ENCODE measurements at places on chromosomes 2 and 18. TPM values are rescaled to one million over a fixed set of nuclear protein-coding genes. Genes with fewer than 3 reads are reported as not detected.
A peak's percentile ranks its signal among the peaks of the same experiment; 100 is the strongest.

GRCh38 chr2:204795156-204795555 is 249.9 kb downstream of the PARD3B start:
- H3K4me3 ChIP-seq: no peak overlapping the region
- no peaks in the 10 kb centered on the region for H3K27me3 ChIP-seq
- peak; percentile 43 for DNase-seq
- peaks cover 3% of the 10 kb centered on the region for H3K4me1 ChIP-seq
- H3K27ac ChIP-seq: no peak overlapping the region
- H3K36me3 ChIP-seq: no peaks in the 10 kb centered on the region

DNA sequence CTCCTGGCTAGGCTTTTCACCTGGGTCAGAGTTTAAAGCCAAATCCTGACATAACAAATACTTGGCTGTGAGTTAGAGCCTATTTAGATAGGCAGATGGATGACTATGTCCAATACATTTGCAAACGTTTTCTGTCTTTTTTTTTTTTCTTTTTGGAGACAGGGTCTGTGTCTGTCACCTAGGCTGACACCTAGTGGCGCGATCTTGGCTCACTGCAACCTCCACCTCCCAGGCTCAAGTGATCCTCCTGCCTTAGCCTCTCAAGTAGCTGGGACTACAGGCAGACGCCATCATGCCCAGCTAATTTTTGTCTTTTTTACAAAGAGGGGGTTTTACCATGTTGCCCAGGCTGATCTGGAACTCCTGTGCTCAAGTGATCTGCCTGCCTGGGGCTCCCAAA is 124.8 kb downstream of the DYM start:
- no peak for DNase-seq
- H3K27me3 ChIP-seq: no peaks in the 10 kb centered on the region
- no peak overlapping the region for H3K4me3 ChIP-seq
- H3K27ac ChIP-seq: no peak overlapping the region
- no peaks in the 10 kb centered on the region for H3K4me1 ChIP-seq

DNA sequence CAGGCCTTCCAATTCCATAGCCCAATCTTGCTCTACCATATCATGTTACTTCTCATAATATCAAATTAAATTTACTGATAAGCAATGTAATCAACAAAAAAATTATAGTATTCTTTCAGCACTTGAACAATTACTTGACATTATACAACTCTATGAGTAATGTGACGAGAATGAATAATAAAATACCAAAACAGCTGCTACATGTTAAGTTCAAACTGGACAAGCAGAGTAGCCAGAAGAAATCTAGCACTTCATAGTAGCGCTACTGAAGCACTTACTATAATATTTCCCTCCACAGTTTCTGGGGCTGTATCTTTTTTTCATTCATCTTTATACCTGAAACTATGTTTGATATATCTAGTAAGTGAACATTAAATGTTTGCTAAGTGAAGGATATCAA is 14.9 kb downstream of the PPP3R1 start:
- peak; percentile 68 for DNase-seq
- H3K4me3 ChIP-seq: no peak overlapping the region
- no peaks in the 10 kb centered on the region for H3K36me3 ChIP-seq
- H3K4me1 ChIP-seq: peaks cover 34% of the 10 kb centered on the region
- peak overlapping the region; percentile 21 for H3K27ac ChIP-seq

DNA sequence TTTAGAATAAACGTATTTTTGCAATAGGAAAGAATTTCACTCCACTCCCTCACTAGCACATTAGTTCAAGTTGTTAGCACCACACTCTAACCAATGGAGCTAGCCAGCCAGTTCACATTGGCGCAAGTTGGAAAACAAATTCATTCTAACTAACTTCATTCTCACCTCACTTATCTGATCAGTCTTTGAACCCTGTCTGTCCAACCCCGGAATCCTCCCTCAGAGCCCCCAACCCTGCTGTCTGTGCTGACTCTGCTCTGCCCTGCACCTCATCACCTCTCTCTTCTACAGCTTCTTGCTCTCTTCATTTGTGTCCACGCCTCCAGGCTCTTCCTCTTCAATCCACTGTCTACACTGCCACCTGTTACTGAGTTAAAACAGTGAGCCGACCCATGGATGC is 356.5 kb downstream of the IRS1 start:
- H3K27ac ChIP-seq: no peak overlapping the region
- no peaks in the 10 kb centered on the region for H3K27me3 ChIP-seq
- no peak for DNase-seq

DNA sequence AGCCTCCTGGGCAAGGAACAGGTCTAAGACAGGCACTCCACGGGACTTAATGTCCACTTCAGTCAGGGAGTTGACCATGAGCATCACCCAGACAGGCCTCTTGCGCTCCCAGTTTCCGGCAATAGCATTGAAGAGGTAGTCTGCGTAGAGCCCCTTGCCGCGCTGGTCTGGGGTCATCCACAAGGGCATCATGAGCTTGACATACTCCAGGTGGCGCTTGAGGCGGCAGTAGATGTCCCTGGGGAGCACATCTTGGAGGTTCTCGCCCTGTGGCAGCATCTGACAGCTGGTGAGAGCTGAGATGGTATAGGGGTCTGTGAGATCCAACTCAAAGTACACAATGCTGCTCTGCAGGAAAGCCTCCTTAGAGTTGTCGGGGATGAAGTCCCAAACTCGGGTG is 10.6 kb downstream of the TRABD2A start:
- H3K27ac ChIP-seq: no peak overlapping the region
- H3K4me3 ChIP-seq: no peak overlapping the region
- H3K36me3 ChIP-seq: no peaks in the 10 kb centered on the region
- DNase-seq: no peak

- no peak overlapping the region for H3K4me3 ChIP-seq
- no peaks in the 10 kb centered on the region for H3K4me1 ChIP-seq
- H3K36me3 ChIP-seq: no peaks in the 10 kb centered on the region
- H3K27ac ChIP-seq: no peak overlapping the region
Measured at GRCh38 chr2:126788113-126788512, 110.6 kb upstream of the TEX51 start.

DNA sequence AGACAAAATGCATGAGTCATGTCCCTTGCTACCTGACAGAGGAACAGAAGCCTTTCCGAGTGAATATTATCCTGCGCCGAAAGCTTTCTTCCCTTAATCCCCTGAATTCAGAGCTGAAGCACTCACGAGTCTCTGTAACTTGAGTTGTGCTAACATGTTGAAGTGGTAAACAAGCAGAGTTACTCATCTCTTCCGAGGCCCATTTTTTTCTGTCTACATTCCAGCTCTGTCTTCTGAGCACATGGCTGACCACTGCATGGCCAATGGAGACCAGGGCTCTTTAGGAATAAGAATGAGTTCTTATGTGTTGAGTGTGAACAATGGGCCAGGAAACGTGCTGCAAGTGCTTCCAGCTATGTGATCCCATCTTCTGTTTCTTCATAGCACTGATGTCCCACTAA is 73.1 kb upstream of the PID1 start:
- H3K4me1 ChIP-seq: no peaks in the 10 kb centered on the region
- peak; percentile 71 for DNase-seq
- no peak overlapping the region for H3K27ac ChIP-seq
- H3K36me3 ChIP-seq: no peaks in the 10 kb centered on the region
- no peaks in the 10 kb centered on the region for H3K27me3 ChIP-seq

DNA sequence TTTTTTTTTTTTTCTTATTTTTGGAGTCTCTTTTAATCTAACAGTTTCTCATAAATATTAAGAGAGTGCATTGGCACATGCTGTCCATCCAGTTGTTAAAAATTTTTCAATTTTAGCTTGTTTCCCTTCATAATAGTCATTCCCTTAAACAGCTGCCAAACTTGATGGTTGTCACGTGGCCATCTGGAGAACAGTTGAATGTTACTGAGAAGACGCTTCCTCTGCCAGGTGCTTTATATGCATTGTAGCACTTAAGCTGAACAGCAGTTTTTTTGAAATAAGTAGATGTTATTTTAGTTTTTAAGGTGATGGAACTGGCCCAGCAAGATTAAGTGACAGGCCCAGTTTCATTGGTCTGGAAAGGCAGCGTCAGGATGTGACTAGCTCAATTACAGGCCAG is 3.3 kb downstream of the SMARCAL1 start:
- no peak for DNase-seq
- H3K27ac ChIP-seq: no peak overlapping the region
- H3K27me3 ChIP-seq: no peaks in the 10 kb centered on the region
- H3K4me1 ChIP-seq: peaks cover 4% of the 10 kb centered on the region

DNA sequence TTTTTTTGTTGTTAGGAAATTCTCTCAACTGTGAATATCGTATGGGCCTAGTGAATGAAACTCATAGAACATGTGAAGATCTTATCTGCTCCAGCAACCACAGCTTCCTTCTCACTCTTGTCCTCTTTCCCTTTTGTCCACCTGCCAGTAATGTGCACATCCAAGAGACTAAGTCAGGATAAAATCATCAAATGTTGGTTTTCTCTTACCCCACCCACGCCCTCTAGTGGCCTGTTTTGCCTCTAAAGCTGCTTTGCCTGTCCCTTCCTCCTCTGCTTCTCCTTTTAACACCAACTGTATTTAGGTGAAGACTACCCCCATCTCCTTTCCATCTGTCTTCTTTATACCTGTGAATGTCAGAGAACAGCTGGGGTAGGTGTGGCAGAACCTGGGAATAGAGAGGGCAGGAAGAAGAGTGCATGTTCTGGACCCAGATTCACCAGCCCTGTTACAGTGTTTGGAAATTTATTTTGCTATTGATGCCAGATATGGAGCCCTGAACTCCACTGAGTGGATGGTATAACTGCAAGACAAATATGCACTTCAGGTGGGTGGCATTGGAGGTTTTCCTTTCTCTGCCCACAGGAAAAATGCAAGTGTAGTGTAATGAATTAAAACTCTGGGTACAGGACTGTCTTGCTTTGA is 8.4 kb upstream of the MGAT5 start:
- no peak overlapping the region for H3K27ac ChIP-seq
- no peaks in the 10 kb centered on the region for H3K36me3 ChIP-seq

- DNase-seq: no peak
- no peak overlapping the region for H3K27ac ChIP-seq
- H3K36me3 ChIP-seq: no peaks in the 10 kb centered on the region
- no peak overlapping the region for H3K4me3 ChIP-seq
Measured at GRCh38 chr18:66316701-66317100, 287.2 kb downstream of the CDH19 start.

TRIM43 gene
- total RNA-seq: not detected

SLC5A7 gene
- 0.05 TPM for total RNA-seq

ANKRD62 gene
- not detected for total RNA-seq

ABCG8 gene
- not detected for total RNA-seq

AGAP1 gene
- total RNA-seq: 37.3 TPM

LRATD1 gene
- 28.3 TPM for total RNA-seq

ABCA12 gene
- total RNA-seq: 4.4 TPM

TUBA4B gene
- not detected for total RNA-seq

C2orf92 gene
- total RNA-seq: 8.5 TPM

Data from astrocyte (in vitro differentiated cells and primary cell).